Activated CD8-positive, alpha-beta memory T cell treated with anti-CD3 and anti-CD28 coated beads for 1 hour (primary cell): ENCODE measurements at places on chromosomes 7 and 10.

- DNase-seq, result no peak
These were observed 11.4 kb downstream of the AKR1C3 start for GRCh38 chr10:5105626-5106025.

- peak; percentile 40 for DNase-seq
These were observed 15.5 kb upstream of the CRTAC1 start for GRCh38 chr10:98045785-98046389.

DNA sequence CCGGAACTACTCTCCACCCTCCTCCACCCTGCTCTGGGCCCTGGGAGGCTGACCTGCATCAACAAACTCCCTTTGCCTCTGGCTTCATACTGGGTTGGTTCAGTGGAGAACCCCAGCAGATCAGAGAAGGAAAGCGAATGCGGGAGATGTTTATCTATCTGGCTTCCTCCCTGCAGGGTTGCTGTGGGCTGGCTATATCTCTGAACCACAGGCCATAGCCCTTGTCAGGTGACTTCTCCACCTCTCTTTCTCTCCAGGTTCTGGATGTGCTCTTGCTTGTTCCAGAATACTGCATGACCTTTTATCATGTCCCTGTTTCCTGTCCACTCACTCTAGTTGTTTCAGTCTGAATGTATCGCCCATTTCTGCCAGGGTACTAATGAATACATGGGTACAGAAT lies 51.7 kb upstream of the IFRD1 start:
- no peak for DNase-seq

DNA sequence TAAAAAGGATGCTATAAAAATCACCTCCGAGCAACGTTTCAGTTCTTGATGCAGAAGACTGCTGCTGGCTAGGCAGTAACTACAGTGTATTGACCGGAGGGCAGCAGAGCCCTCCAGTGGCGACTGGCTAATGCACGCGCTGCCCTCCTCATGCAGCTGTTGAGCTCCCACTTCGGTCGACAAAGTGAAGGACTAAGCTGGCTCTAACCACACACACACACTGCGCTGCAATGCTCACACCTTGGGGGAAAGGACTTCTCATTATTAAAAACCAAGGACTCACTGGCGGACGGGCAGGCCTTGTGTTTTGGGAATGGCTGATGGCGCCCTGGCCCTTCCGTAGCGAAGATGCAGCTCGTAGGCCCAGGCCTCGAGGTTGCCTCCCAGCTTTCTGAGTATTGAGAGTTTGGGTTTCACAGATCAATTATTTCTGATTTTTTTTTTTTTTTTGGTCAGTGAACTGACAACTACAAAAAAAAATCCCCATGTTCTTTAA lies 120.9 kb upstream of the DIP2C start:
- DNase-seq, result no peak

GRCh38 chr10:67837541-67838314 lies at the start of gene DNAJC12:
TSS of gene DNAJC12 (minus strand) at chr10:67838188. CDS start at chr10:67838011, 177 bp downstream.
- no peak for DNase-seq

DNA sequence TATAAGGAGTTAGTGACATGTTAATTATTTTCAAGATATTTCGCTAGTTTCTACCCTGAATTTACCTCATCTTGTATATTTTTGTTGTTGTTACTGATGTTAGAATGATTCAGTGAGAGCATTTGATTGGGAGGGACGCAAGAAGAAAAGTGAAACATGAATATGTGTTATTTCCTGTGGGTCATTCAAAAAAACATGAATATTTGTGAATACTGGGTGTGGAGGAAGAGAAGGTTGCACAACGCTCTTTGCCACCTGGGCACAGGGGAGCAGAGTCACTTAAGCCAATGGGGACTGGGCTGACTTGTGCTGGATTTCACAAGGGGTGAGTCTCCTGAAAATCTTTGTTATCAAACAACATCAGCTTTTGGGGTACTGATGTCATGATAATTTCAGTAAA lies 39.5 kb downstream of the AGK start:
- DNase-seq, result no peak

GRCh38 chr10:50336140-50336539 lies 84.8 kb upstream of the ASAH2 start:
- DNase-seq, result no peak

DNA sequence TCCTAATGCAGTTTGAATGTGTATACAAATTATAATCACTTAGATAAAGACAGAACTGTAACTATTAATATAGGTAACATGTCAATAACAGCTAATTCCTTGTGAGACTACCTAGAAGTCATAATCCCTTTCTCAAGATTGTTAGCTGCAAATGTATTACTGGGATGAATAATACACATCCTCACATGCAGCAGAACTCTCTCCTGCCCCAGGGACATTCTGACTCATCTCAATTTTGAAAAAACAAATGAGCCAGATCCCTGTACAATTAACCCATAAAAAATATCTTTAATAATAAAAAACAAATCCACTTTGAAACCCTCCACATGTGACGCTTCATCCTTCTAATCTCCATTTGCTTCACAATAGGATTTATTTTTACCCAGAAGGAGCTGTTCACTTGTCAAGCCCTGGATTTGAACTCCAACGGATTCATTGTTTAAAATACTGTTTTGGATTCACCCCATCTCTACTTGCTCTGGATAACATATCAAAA lies 428.4 kb upstream of the TEX47 start:
- DNase-seq, result no peak

DNA sequence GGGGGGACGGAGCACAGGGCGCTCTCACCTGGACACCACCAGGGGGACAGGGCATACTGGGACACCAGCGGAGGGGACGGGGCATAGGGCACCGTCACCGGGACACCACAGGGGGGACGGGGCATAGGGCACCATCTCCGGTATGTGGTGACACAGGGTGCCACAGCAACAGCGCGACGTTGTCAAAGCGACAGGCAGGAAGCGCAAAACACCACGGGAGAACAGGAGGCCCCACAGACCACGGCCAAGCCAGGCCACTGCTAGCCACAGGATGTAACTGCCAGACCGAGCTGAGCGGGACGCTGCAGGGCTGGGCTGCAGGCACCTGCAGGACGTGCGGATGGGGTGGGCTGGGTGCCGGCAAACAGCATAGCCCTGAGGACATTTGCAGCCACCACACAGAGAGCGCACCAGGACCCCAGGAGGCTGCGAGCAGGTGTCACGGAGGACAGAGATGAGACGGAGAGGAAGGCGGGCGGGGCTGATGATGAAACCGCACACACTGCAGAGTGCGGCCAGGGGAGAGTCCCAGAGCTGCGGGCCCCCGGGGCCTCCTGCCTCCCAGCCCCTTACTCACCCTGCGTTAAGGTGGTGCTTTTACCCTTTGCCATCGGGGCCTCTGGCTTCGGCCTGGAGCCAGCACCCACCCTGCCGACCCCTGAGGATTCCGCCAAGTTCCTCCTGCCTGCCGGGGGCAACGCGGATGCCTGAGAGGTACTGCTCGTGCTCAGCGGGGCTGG lies 17.5 kb downstream of the MICALL2 start:
- no peak for DNase-seq
